ENCODE measurements at places on chromosomes 5 and 9. TPM values are rescaled to one million over a fixed set of nuclear protein-coding genes. Genes with fewer than 3 reads are reported as not detected.

Gene ZBED3
- total RNA-seq: 2.0 TPM

Gene TNFSF8
- total RNA-seq: not detected

GRCh38 chr5:76521240-76521758 lies 101.9 kb downstream of the F2RL2 start:
- H3K4me1 ChIP-seq: peaks cover 7% of the 10 kb centered on the region
- H3K36me3 ChIP-seq: no peaks in the 10 kb centered on the region
- no peak overlapping the region for H3K27ac ChIP-seq
- no peak overlapping the region for H3K4me3 ChIP-seq
- H3K27me3 ChIP-seq: peaks cover 8% of the 10 kb centered on the region

DNA sequence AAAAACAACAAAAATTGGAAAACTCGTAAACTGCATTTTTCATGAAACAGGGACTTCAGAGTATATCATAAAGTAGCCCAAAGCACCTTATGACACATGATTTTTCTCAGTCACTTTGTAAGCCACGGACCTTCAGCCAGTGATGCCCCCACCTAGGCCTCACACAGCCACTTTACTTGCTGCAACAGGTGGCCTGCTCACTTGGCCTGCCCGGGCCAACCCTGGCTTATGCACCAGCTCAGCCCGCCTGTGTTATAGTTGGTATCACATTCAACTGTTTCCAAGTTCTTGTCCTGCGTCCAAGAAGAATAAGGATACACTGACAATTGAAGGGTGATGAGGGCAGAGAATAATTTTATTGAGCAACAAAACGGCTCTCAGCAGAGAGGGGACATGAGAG lies 219.2 kb downstream of the FER start:
- H3K27ac ChIP-seq: no peak overlapping the region
- no peaks in the 10 kb centered on the region for H3K27me3 ChIP-seq
- H3K36me3 ChIP-seq: peaks cover 9% of the 10 kb centered on the region
- no peak for DNase-seq

Gene SLC36A3
- total RNA-seq: not detected

Gene C9orf43
- total RNA-seq: 0.34 TPM

DNA sequence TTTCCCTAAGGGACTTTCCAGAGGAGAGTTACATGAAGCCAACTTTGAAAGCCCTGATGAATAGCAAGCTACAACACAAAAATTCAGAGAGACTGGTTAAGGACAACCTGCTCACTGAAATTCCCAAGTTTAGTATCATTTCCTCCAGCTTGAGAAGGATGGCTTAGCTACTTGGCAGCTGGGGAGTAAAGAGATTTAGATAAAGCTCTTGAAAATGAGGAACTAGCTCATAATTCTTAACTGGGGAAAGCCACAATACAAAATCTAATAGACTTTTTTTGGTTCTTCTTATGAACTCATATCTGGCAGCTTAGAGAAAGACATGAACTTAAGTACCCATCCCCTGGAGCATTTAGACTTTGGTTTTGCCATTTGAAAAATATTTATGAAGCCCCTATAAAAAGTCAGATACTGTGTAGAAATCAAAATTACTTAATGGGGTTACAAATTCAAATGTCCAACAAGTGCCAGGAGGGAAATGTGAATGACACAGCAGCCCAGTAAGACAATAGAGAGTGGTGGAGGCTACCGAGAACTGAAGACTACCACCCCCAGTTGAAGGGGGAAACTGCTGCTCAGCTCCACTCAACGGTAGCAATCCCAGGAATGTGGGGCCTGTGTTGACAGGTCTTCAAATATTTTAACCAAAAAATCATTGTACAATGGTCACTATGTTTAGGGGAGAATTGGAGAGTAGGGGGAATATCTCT lies 79.4 kb upstream of the ADRB2 start:
- H3K4me1 ChIP-seq: peaks cover 3% of the 10 kb centered on the region
- no peaks in the 10 kb centered on the region for H3K36me3 ChIP-seq
- H3K27ac ChIP-seq: no peak overlapping the region
- no peak overlapping the region for H3K4me3 ChIP-seq
- no peaks in the 10 kb centered on the region for H3K27me3 ChIP-seq

- H3K36me3 ChIP-seq: peaks cover 20% of the 10 kb centered on the region
- H3K27me3 ChIP-seq: peaks cover 5% of the 10 kb centered on the region
- no peak overlapping the region for H3K27ac ChIP-seq
Observed at GRCh38 chr9:134159566-134160245, 4.7 kb downstream of the RNU6ATAC start.

Gene SPZ1
- not detected for total RNA-seq
